ENCODE measurements at places on chromosomes 7 and 10.

GRCh38 chr7:12389089-12389700, 14.5 kb downstream of the VWDE start:
- no peak for DNase-seq

DNA sequence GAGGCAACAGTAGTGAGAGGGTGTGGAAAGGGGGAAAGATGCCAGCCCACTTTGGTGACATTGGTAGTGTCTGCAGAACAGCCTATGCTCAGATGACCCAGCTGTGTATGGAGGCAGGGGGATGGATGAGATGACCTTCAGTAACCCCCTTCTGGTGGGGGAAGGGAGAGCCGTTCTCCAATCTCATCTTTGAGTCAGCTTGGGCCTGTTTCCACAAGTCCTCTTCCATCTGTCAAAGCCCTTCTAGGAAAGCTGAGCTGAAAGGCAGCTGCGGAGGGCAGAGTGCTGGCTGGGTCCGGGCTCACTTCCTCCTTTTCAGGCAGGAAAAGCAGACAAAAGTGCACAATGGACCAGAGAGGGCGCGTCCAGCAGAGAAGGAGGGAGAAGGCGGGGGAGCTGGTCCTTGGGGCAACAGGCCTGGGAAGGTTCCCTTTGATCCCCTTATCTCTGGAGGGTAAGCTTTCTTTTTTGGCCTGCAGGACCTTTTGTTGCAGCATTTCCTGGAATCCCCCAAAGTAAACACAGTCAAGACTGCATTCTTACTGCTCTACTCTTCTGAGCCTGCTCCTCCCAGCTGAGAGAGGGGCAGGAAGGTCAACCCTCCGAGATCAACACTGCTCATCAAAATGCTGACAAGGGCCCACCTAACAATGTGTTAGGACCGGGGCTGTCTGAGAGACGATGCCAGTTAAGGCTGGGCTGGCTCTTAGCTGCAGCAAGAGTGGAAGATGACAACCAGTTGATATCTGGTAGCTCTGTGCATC, 1.2 kb upstream of the LRMDA start:
- DNase-seq: no peak

GRCh38 chr7:145774777-145775176, 341.8 kb upstream of the CNTNAP2 start:
- DNase-seq: no peak

DNA sequence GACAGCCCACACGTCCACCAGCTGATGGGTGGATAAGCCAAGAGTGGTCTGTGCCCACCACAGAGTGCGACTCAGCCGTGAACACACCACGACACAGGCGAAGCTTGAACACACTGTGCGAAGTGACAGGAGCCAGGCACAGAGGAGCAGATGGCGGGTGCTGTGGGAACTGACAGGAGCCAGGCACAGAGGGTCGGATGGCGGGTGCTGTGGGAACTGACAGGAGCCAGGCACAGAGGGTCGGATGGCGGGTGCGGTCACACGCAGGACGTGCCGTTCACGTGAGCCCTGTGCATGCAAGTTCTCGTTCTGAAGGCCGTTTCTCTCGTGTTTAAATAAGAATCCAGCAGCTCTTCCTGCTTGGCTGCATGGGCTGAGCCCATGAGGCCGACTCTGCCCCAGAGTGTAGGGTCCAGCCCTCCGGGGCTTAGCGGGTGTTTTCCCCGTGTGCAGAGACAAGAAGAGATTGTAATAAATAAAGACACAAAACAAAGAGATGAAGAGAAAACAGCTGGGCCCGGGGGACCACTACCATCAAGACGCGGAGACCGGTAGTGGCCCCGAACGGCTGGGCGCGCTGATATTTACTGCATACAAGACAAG, 5.9 kb upstream of the ADAP1 start:
- DNase-seq: no peak

GRCh38 chr7:21580073-21580521, 37.3 kb downstream of the DNAH11 start:
- no peak for DNase-seq

- no peak for DNase-seq
Observed at GRCh38 chr10:120415709-120416330, 41.2 kb upstream of the PLPP4 start.

- DNase-seq: no peak
Observed at GRCh38 chr10:42476101-42476500, 162.3 kb downstream of the ZNF33B start.

- no peak for DNase-seq
Observed at GRCh38 chr7:148296994-148297644, 293.4 kb upstream of the C7orf33 start.

DNA sequence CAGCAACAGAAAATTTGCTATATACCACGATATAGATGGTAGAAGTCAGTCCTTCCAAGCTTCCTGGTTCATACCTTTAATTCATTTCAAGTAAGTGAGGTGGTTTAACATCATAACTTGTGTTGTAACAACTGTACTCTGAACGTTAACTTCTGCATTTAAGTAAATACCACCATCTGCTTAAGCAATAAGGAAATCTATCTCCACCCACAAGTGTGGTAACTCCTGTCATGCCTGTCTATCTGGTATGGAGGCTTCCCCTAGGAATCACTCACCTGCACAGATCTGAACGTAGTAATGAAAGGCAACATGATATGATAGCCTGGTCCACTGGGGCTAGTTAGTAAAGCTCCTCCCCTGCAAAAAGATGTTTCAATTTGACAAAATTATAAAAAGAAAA, 2.3 kb downstream of the ERLIN1 start:
- DNase-seq: no peak

GRCh38 chr7:126578338-126578737, 674.4 kb downstream of the GRM8 start:
- DNase-seq: no peak

DNA sequence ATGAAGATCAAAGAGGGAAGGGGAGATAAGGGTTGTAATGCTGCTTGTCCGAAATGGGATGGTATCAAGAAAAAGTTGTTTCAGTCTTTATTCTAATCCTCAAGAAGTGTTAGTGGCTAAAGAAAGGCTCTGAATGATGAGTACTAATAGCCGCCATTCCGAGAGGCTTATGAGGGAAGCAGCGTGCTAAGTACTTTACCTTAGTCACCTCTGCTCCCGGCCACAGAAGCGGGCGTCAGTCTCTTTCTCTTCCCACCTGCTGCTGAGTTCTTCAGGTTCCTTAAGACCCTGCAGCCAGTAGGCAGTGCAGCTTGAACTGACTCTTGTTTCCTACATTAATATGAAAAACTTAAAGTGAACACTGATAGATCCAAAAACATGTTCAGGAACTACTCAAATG, 73.1 kb downstream of the EEPD1 start:
- no peak for DNase-seq

DNA sequence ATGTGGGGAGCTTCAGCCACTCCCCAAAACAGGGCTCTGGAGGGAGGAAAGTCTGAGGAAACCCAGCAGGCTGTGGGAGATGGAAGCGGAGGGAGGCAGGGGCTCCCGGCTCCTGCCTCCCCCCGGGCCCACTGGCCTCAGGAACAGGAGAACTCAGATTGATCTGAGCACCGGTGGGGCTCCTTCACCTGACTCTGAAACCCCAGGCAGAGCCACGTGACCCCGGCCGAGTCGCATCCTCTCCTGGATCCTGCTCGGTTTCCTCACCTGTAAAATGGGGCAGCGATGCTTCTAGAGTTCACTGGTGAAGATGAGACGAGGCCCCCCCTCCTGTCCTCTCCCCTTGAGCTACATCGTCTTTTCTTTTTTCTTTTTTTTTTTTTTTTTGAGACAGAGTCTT, 33.6 kb downstream of the TCERG1L start:
- no peak for DNase-seq

DNA sequence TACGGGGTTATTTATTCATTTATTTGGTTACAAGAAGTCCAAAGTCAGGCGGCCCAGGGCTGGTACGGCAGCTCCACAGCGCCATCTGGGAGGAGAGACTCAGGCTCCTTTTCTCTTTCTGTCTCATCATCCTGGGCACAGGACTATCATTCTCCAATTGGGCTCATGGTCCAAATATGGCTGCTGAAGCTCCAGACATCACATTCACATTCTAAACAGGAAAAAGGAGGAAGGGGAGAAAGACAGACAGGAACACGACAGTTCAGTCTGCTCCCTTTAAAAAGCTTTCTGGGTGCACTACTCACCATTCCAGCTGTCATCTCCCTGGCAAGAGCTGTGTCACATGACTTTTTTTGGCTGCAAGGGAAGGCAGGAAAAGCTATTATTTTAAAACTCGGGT, 74.4 kb upstream of the PDZD8 start:
- no peak for DNase-seq

DNA sequence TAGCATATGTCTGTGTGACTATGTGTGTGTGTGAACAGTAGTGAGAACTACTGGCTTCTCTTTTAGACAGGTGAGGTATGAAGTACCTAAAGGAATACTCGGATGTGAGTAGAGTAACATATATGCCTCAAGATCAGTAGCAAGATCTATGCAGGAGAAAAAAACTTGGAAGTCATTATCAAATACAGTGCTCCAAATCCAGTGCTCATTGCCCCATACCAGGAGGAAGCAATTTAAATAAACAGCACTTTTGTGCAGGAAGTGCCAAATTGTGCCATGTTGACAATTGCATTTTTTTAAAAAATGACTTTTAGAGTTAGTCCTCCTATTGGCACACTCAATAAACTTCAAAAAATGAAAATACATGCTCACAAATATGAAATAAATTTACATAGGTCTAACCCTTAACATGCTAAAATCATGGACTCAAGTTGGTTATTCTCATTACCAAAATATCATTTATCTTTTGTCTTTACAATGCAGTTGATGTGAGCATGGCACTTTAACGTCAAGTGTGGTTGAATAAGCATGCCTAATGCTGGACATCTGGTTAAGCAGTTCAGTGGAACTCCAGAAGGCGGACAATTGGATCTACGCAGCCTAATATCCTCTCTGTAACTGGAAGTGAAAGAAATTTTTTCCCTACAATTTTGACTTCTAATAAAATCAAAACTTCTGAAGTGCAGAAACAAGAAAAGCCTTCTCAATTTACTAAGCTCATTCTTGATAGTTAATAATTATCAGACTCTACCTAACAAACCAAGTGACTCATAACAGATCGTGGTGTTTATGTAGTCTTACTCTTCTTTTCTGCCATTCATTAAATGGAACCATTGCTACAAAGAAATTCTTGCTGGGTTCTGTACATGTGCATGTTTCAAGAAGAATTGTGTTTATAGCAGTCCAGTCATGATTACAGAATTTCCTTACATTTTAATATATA, 195.2 kb downstream of the MDFIC start:
- DNase-seq: no peak

DNA sequence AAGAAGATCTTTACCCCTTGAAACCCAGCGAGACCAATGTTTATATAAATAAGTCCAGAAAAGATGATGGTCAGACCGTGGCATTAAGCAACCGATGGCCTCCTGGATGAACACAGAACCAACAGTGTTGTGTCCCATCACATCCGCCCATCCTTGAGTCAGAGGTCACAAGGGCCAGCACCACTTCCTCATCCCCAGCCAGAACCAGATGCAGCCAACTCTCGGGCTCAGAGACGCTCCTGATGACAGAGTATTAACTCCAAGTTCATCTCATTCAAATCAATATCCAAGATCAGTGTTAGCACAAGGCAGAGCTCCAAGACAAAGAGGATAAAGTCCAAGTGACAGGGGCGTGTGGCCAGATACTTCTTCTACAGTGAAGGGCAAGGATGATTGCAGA, 63.5 kb downstream of the FAM53B start:
- no peak for DNase-seq

- no peak for DNase-seq
Observed at GRCh38 chr7:36598054-36598674, 126.1 kb downstream of the AOAH start.

DNA sequence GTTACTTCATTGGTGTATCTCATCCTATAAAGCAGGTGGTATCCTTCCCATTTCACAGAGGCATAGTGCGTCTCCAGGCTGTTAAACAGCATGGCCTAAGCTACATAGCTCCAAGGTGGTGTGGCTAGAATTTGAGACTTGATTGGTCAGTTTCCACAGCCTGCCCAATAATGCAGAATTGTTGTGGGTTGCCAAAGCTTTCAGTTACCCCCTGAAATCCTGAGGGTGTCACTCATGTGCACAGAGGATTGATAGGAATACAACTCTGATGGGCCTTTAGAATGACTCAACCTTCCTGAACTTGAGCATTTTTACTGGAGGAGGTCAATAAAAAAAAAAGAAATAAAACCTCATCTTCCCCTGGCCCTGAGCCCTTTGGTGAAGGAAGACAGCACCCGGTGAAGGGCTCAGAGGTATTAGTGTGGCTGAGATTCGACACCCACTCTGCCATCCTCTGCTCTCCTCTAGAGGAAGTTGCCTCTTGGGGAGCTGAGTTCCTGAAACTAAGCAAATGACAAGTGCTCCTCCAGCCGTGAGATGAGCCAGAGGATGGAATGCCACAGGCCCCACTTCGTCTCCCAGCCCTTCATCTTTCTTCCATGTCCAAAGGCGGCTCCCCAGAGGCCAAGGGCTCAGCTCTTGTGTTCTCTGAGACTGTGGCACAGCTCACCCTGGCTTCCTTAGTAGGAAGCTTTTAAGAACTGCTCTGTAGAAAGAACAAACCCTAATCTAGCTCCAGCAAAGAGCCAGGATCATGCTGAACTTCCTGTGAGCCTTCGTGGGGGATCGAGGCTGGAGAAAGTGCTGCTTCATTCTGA, 1.0 kb downstream of the ACSL5 start:
- DNase-seq: no peak

GRCh38 chr7:116138202-116138801, 72.0 kb upstream of the TES start:
- DNase-seq: no peak

GRCh38 chr10:33746836-33747268, 412.4 kb upstream of the NRP1 start:
- no peak for DNase-seq

DNA sequence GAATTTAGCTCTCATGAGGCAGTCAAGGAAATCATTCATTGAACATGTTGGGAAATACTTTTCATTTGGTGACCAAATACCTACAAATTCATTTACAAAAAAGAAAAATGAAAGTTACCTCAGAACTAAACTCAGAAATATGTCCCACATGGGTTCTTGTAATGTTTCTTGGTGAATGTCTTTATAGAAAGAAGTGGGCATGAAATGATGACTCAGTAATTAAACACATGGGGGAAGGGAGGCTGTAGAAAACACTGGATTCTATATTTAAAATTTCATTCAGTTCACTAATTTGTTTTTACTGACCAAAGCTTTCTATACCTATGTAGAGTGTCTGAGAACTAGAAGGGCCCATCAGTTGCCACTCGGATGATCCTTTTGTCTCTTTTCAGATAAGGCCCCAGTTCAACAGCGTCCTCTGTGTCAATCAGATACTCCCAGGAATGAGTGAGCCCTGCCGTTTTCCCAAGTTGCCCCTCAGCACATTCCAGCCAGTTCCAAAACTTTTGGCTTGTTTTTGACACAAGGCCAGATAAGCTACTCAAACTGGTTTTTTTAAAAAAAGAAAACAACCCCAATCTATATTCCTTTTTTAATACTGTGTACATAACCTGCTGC, 49.3 kb upstream of the AGBL3 start:
- no peak for DNase-seq

GRCh38 chr7:119684763-119685162, 588.2 kb upstream of the KCND2 start:
- DNase-seq: no peak

GRCh38 chr10:113357681-113358300, 195.1 kb upstream of the HABP2 start:
- no peak for DNase-seq

Data from stimulated activated CD4-positive, alpha-beta T cell treated with anti-CD3 and anti-CD28 coated beads, Interleukin-2, amount 100 ng/mL, for 4 hours (primary cell).